ENCODE measurements at places on chromosomes 3 and 15.

- no peak for DNase-seq
Observed at GRCh38 chr3:87121856-87122255, 105.3 kb upstream of the CHMP2B start.

DNA sequence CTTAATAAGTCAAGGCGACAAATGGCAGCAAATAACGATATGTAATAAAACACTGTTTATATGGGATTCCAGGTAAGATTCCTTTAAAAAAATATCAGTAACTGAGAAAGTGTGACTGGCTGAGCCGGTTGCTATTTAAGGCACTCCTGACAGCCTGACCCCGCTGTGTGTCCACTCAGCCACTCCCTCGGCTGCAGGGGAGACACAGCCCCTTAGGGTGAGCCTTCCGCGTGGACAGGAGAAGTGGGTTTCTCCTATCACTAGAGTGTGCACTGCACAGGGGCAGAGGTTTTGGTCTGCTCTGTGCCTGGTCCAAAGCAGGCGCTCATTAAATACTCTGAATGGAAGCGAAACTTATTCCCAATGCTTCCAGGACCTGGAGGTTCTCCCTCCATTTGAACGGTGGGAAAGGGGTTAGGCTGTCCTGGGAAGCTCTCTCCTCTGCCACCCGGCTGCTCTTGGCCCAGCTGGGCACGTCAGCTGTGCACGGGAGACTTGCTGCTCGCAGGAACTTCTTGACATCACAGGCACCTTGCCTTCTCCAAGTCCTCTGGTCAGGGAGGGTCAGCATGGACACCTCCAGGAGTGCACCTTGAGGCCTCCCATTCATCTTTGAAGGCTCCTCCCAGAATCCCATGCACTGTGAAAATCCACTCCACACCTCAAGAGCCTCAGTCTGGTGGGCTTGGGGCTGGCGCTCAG lies 43.3 kb upstream of the SLCO2A1 start:
- no peak for DNase-seq

GRCh38 chr3:65339192-65339740 lies 651.5 kb upstream of the ADAMTS9 start:
- no peak for DNase-seq

- no peak for DNase-seq
Observed at GRCh38 chr3:55884066-55884465, 397.0 kb upstream of the WNT5A start.

DNA sequence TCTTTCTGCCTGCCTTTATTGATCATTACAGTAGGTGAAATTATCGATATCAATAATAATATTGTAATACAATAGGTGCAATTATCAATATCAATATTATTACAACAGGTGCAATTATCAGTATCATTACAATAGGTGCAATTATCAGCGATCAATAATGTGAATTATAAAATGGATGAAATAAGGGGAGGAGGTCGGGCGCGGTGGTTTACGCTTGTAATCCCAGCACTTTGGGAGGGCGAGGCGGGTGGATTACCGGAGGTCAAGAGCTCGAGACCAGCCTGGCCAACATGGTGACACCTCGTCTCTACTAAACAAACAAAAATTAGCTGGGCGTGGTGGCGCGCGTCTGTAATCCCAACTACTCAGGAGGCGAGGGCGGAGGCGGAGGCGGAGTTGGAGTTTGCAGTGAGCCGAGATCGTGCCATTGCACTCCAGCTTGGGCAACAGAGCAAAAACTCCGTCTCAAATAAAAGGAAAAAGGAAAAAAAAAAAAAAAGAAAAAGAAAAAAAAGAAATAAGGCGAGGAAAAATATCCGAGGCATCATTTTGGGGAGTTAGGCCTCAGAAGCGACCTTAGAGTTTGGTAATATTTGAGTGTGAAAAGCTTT lies 611 bp upstream of the BNIP2 start:
- peak; percentile 80 for DNase-seq

GRCh38 chr15:34753236-34753894 lies 1.4 kb downstream of the GJD2 start:
- no peak for DNase-seq

GRCh38 chr3:20055020-20055775 lies 15.0 kb downstream of the KAT2B start:
- no peak for DNase-seq

- DNase-seq = no peak
Observed at GRCh38 chr3:134103470-134103869, 73.7 kb upstream of the SLCO2A1 start.

GRCh38 chr3:39065197-39065596 lies 13.4 kb downstream of the WDR48 start:
- no peak for DNase-seq

GRCh38 chr15:36782681-36783080 lies 203.3 kb downstream of the CDIN1 start:
- no peak for DNase-seq

GRCh38 chr3:156010829-156011228 lies 109.5 kb upstream of the KCNAB1 start:
- DNase-seq = no peak
